ENCODE measurements at places on chromosomes 4 and X.

DNA sequence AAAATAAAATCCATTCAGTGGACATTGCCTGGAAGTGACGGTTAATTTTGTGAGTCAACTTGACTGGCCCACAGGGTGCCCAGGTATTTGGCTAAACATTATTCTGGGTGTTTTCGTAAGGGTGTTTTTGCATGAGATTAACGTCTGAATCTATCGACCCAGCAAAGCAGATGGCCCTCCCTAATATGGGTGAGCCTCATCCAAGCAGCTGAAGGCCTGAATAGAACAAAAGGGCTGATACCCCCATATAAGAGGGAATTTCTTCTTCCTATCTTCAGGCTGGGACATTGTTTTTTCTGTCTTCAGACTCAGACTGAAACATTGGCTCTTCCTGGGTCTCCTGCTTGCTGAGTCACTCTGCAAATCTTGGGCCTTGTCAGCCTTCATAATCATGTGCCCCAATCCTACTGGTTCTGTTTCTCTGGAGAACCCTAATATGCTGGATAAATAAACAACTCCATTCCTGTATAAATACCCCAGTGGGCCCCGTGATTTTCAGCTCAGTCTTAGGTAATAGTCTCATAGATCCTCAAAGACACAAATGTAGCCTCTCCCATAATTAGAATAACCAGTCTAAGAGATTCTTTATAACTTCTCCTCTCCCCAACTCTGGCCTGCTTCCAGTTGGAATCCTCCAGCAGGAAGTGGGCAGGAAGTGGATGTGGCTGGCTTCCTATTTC is 33.1 kb upstream of the DDX3X start:
- DNase-seq, result no peak

- no peak for DNase-seq
These were observed 54.4 kb downstream of the FAT1 start for GRCh38 chr4:186669159-186669731.

GRCh38 chrX:85375333-85375738 is 4.1 kb downstream of the POF1B start:
- DNase-seq, result peak; percentile 67

DNA sequence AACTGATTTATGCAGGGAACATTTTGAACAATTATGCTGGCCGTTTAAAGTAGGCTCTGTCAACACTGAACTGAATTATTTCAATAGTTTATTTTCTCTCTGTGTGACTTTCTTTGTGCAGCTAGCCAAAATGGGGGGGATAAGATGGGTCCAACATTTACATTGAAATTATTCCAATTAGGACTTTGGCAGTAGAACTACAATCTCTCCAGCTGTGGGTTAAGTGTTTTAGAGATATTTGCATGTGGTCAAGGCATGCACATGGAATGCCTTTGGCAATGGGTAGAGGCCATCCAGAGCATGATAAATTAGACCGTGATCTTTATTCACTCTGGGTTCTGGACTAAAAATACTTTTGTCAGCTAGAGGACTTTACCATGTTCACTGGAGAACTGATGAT is 107.9 kb upstream of the ELOVL6 start:
- peak; percentile 8 for DNase-seq

DNA sequence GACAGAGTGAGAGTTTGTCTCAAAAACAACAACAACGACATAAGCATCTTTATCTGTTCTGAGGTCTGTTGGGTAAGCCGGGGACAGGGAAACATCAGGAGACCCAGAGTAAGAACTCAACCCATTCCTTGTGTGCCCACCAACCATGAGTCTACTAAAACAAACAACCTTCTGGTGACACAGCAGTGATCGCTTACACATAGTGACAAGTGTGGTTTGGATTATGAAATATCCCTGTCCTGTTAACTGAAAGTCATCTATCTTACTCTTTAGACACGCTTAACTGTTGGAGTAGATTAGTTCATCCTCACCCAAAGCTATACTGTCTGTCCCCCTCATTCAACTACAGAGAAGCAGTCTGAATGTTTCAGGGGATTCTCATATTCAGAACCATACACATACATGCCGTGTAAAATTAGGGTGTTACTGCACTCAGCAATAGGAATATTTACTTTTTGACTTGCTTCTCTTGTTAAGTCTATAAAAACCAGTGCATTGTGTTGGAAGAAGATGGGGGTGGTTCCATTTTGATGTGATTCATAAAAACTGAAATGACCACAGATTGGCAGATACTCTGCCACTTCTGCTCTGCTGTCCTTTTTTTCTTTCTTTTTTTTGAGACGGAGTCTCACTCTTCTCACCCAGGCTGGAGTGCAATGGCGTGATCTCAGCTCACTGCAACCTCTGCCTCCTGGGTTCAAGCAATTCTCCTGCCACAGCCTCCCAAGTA is 27.4 kb downstream of the PHKA2 start:
- DNase-seq, result no peak

DNA sequence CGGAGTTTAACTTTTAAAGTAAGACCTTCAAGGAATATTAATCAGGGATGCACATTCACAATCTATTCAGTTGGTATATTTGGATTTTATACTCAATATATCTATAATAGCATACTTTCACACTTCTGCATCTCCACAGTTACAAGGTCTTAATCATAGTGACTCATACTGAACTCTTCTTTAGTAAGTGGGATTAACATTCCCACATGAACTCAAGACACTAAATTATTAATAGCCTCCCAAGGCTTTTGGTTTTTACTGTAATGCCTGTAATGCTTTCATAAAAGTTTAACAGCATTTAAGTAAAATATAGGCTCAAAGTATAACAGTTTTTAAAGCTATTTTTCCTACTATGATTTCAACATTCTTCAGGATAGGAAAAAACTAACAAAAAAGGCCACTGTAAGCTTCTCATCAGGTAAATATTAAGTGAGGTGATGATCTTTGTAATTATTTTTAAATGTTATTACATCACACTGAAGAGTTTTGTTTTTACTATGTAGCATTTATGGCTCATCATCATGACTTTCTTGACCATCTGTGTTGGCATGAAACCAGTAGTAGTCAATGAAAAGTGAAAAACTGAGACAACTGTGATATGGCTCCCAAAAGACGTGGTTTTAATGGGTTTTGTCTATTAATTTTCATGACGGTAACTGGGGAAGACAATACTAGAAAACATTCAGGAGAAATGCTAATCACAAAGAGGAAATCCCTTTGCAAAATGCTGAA is 91.5 kb upstream of the GALNT7 start:
- no peak for DNase-seq

DNA sequence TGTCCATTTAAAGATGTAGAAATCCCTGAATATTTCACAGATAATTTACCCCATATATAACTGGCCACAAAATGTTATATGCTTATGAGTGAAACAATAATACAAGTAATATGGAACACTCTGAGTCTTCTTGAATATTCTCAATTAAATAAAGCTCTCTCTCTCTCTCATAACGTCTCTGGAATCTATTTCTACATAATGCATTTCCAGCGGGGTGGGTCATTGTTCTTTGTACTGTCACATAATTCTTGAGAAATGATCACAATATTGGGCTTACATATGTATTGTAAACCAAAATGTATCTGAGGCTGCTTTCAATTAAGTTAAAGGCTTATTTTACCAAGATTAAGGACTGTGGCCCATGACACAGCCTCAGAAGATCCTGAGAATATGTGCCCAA is 596.3 kb downstream of the FAT4 start:
- no peak for DNase-seq

- no peak for DNase-seq
These were observed 188.8 kb downstream of the LRBA start for GRCh38 chr4:150826306-150826705.

- no peak for DNase-seq
These were observed 26.1 kb upstream of the VMA21 start for GRCh38 chrX:151370906-151371305.

GRCh38 chr4:127965062-127965802 is at the start of the genes ABHD18 and MFSD8:
Gene ABHD18 (plus strand): TSS chr4:127965406. CDS start chr4:127982956, 17,550 bp downstream.
Gene MFSD8 (minus strand): TSS chr4:127965173. CDS start chr4:127965133, 40 bp downstream.
- DNase-seq, result peak; percentile 97

- DNase-seq, result no peak
These were observed 12.2 kb downstream of the OSTC start for GRCh38 chr4:108662629-108663028.

GRCh38 chr4:15809466-15809865 is 31.3 kb downstream of the CD38 start:
- DNase-seq, result no peak

- no peak for DNase-seq
These were observed 25.2 kb downstream of the NOP14 start for GRCh38 chr4:2937986-2938385.

GRCh38 chr4:112721627-112722026 is 84.7 kb downstream of the LARP7 start:
- DNase-seq, result no peak

DNA sequence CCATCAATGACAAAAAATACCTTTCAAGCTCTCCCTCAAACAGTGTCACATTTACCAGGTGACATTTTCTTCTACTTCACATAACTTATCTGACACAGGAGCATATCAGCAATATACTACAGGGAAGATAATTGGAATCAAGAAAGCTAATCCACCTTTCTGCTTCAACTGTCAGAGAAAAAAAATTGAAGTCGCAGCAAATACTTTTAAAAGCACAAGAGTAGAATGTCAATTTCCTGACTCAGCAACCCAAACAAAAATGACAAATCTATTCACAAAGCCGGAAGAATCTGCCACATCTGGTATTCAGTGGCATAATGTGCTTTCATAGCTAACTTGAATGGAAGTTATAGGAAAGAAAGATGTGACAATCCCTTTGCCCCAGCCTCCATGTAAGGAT is 36.7 kb downstream of the AGA start:
- no peak for DNase-seq

GRCh38 chr4:181971973-181972372 is 271.2 kb upstream of the TENM3 start:
- no peak for DNase-seq

DNA sequence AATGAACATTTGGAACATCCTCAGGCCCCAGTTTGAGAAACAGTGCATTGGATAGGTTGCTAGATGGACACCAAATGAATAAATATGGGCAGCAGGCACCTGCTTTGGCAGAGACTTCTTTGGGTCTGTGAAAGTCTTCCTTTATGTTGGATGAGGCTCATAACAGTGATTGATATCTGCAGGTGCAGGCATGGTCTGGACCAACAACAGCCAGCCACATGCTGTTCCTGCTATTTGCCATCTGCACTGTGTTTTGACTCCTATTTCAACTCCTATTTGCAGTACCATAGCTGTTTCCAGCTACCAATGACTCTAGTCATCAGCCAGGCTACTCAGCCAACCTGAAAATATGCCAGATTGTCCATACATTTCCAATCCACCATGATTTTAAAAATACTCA is 60.9 kb downstream of the ANAPC4 start:
- peak; percentile 56 for DNase-seq

GRCh38 chr4:168074861-168075260 is 17.5 kb upstream of the ANXA10 start:
- DNase-seq, result no peak

DNA sequence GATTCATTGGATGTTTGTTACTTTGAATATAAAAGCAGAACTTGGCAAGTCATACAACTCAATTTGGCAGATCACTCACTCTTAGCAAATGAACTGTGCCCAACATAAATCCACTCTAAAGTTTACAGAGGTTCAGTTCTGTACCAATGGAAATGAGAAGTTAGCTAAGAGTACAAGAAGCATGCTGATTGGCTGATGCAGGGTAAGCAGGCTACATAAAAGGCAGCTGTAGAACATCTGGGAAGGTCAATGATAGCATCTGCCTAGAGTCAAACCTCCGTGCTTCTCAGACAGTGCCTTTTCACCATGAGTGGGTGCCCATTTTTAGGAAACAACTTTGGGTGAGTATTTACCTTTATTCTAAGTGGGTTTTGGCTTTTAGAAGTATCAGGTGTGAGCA is at the start of gene TDO2:
Gene TDO2, plus strand, starts transcription at position 244 of the 400 bp plus-strand sequence. Its CDS starts 63 bp downstream, at position 307.
- no peak for DNase-seq

DNA sequence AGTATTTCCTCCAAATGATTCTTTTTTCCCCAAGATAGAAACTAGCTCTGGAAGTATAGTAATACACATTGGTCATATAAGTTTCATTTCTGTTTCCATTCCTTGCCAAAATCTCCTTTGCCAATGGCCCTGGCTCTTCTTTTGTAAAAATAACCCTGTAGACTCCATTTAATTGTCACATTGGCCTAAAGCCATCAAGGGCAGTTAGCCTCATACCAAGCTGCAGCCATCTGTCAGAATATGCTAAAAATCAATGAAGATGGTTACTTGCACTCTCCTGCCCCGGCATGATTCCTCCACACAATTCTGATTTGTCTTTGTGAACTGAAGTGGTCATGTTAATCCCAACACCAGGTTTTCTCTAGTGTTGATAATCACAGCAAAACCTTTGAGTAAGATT is 380.5 kb downstream of the SH2D1A start:
- no peak for DNase-seq

GRCh38 chr4:88729146-88729760 is 31.6 kb upstream of the NAP1L5 start:
- no peak for DNase-seq

DNA sequence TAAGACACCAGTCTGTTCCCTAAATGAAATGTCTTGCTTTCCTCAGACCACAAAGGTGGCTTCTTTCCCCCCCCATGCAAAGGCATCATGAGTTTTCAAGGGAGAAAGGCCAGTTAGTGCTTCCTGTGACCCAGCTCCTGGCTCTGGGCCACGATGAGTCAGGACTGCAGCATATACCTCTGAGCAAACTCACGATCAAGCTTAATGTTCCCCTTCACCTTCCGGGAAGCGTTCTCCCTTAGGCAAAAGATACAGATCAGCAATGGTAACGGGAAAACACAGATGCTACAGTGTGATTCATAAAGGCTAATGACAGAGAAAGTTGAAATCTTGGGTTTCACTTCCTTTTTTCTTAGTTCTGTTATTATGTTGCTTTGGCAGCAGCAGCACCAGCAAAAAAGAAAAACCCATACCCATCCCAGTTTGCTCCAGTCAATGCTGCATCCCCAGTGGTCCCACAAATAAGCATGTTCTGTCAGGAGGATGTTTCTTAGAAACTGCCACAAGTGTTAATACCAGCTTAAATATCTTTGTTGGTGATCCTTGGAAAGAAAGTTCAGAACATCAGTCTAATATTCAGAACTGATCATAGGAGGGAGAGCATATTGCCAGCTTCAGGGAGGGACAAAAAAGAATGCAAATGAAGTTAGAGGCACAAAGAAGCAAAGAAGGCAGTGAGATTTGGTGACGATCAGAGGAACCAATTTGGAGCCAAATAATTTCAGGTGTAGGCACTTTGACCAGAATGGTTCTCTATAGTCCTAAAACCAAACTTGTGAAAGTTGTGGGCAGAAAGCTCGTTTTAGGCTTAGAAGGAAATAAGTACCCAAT is 41.2 kb downstream of the LONRF3 start:
- DNase-seq, result no peak

- DNase-seq, result peak; percentile 67
These were observed 81.0 kb upstream of the ZDHHC15 start for GRCh38 chrX:75603833-75604232.

GRCh38 chr4:89657931-89658700 is 178.8 kb downstream of the SNCA start:
- no peak for DNase-seq

DNA sequence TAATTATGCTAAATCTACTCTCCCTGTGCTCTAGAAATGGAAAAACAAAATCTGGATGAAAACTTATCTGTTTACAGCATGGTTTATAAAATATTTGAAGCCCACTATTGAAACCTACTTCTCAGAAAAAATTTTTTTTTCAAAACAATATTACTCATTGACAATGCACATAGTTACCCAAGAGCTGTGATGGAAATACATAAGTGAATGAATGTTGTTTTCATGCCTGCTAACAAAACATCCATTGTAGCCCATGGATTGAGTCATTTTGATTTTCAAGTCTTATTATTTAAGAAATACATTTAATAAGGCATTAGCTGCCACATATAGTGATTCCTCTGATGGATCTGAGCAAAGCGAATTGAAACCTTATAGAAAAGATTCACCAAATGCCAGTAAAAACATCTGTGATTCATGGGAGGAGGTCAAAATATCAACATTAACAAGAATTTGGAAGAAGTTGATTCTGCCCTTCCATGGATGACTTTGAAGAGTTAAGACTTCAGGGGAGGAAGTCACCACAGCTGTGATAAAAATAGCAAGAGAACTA is 144.7 kb upstream of the HHIP start:
- DNase-seq, result no peak
